HFF-Myc (cell line): ENCODE measurements at places on chromosomes 16 and 17.

DNA sequence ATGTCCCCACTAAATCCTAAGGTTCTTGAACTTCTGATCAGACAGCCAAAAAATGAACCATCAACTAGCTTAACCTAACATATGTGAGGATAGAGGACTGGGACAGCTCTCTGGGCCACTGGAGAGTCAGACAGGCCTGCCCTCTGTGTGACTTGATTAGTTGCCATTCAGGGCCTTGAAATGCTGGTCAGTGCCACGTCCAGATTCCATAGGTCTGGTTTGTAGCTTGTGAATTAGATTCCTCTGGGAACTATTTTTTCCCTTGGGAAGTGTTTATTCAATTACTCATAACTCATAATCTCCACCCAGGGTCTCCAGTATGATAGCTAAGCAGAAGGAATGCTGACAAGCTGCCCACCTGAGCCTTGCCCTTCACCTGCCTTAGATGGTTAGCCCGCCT is 48.2 kb downstream of the IGF2BP1 start:
- no peak for DNase-seq

GRCh38 chr17:46121165-46121764 is 72.0 kb downstream of the KANSL1 start:
- DNase-seq: no peak

- no peak for DNase-seq
Observed at GRCh38 chr17:47894498-47895346, 1.3 kb upstream of the SP2 start.

DNA sequence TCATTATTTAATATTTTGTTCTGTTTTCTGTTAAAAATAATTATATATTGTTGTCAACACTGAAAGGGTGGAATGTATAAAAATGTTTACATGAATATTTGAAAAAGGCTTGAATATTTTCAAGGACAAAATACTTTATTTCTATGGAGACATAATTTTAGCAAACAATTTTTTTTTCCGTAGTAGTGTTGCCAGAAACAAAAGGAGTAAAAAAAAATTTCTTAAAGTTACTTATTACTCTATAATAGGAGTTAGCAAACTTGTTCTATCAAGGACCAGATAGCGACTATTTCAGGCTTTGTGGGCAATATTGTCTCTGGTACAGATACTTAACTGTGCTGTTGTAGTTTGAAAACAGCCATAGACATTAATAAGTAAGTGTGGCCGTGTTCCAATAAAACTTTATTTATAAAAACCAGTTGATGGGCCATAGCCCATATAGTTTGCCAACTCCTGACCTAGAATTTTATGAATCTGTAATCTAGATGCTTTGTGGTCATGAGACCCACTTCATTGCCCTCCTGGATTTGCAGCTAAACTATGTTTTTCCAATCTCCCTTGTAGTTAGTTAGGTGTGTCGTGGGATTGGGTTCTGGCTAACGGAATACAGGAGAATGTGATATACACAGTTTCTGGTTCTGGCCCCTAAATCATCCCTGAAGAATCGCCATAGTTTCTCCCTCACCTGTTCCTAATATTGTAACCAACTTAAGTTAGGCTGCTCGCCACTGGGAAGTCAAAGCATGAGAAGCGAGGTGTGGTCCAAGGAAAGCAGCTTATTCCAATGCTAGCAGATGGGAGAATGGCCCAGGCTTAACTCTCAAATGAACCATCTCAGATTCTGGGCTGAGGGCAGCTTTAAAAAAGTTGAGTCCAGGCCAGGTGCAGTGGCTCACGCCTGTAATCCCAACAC is 153.6 kb downstream of the ABCA8 start:
- no peak for DNase-seq

DNA sequence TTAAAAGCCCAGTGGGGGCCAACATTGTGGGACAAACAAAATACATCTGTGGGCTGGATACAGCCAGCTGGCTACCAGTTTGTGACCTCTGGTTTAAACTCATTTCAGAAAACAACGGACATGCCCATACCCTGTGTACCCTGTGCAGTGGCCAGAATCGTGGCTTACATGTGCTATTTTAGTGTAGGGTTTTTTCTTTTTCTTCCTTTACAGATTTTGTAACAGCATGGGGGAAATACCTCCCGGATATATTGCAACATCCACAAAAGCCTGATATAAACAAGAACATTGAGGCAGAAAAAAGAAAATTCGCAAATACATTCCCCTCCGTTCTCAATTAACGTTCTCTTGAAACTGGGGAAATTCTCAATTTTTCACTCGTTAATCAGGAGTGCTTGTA is 7.3 kb downstream of the HS3ST4 start:
- DNase-seq: no peak

- no peak for DNase-seq
Observed at GRCh38 chr16:87057951-87058560, 259.1 kb downstream of the C16orf95 start.

- DNase-seq: no peak
Observed at GRCh38 chr17:73342541-73343167, 30.9 kb upstream of the CDC42EP4 start.

GRCh38 chr16:19118938-19119431 is 5.2 kb downstream of the ITPRIPL2 start:
- DNase-seq: no peak

DNA sequence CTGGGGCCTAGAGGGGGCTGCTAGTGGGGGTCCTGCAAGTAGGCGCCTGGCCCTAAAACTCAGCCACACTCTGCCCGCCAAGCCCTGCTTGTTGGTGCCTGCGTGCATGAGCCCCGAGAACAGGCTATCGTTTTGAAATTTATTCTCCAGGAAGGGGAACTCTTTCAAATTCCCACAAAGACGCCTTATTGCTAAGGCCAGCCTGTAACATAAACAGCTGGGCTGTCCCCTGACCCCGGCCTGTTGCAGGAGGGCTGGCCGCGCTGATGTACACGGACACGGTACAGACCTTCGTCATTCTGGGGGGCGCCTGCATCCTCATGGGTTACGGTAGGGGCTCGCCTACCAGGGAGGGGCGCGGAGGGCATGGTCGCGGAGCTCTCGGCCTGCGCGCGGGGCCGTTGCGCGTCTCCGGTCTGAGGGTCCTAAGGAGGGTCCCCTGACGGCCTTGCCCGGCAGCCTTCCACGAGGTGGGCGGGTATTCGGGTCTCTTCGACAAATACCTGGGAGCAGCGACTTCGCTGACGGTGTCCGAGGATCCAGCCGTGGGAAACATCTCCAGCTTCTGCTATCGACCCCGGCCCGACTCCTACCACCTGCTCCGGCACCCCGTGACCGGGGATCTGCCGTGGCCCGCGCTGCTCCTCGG is 4.3 kb downstream of the SLC5A2 start:
- no peak for DNase-seq

DNA sequence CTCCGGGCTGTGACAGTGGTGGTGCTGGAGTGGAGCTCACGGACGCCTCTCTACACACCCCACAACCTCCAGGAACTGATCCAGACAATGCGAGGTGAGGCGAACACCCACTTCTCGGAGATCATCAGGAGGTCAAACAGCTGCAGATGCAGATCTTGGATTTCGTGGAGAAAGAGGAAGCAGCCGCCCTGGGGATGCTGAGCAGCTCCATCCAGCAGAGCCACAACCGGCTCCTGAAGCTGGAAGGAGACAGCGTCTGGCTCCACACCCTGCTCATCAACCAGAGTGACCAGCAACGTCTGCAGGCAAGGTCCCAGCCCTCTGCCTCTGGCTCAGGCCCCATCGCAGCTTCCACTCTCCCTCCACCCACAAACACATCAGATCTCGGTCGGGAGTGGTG is 13.2 kb upstream of the SLC16A5 start:
- no peak for DNase-seq

GRCh38 chr17:41029633-41030245 is at the start of gene KRTAP1-4:
TSS of gene KRTAP1-4 (minus strand) at chr17:41030195. CDS start at chr17:41030078, 117 bp downstream.
- no peak for DNase-seq

DNA sequence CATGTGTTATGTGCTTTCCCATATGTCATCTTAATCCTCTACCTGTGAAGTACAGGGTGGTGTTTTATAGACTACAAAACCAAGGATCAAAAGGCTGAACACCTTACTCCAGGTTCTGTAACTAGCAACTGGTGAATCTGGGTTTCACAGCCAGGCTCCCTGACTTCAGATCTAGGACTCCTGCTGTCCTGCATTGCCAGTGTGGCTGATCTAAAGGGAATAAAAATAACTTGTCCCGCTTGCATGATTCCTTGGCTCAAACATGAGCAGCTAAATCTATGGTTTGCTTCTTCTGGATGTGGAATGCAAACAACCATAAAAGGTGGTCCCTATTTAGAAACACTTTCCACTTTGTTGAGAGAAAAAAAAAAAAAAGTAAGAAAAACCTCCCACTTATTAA is 3.7 kb upstream of the VWA3A start:
- DNase-seq: no peak

- DNase-seq: no peak
Observed at GRCh38 chr17:68035131-68035522, 408 bp upstream of the KPNA2 start.

- peak; percentile 82 for DNase-seq
Observed at GRCh38 chr17:12386225-12386624, 279.5 kb upstream of the MYOCD start.

GRCh38 chr16:46482895-46483294 is 138.3 kb downstream of the SHCBP1 start:
- DNase-seq: no peak

DNA sequence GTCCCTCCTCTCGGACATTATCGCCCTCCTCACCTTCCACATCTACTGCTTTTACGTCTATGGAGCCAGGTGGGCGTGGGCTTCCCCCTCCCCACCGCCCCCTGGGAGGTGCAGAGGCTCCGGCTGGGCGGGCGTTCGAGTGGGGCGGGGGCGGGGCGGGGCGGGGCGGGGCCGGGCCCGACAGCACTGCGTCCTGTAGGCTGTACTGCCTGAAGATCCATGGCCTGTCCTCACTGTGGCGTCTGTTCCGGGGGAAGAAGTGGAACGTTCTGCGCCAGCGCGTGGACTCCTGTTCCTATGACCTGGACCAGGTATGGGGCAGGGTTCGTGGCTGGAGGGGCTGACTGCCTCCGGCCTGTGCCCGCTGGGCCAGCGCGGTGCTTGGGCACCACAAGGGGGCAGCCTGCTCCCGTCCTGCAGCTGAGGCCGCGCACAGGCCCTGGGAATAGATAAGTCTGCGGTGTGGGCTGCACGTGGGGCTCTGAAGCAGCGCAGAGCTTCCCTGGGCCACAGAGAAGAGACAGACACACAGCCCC is 9.2 kb downstream of the PIGQ start:
- no peak for DNase-seq

- no peak for DNase-seq
Observed at GRCh38 chr17:21193031-21193430, 20.9 kb downstream of the TMEM11 start.

DNA sequence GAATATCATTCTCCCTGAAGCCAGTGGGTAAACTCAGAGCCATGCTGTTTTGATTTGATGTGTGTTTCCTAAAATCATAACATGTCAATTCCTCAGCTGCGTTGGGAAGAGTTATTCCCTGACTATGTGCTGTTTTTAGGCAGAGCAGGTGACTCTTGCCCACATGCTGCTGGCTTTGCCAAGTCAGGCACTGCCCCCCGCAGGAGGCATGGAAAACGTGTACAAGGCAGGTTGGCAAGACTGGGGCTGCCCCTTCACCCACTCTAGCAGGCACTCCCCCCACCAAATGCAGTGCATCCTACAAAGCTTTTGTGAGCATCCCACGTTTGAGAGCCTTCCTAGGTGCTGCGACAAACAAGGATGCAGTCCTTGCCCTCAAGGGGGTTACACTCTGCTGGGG is 38.3 kb upstream of the NAT9 start:
- DNase-seq: no peak

DNA sequence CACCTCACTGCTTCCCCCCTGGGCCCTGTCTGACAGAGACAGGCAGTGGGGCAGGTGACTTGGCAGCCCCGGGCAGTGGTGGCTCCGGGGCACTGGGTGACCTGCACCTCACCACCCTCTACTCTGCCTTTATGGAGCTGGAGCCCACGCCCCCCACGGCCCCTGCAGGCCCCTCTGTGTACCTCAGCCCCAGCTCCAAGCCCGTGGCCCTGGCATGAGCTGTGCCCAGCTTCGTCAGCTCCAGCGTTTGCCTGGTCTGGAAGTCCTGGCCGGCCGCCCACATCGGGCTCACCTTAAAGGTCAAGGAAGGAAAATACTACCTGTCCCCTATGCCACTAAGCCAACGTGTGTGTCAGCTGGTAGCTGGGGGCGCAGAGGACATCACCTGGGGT is 15.2 kb downstream of the UNC119 start:
- DNase-seq: no peak

DNA sequence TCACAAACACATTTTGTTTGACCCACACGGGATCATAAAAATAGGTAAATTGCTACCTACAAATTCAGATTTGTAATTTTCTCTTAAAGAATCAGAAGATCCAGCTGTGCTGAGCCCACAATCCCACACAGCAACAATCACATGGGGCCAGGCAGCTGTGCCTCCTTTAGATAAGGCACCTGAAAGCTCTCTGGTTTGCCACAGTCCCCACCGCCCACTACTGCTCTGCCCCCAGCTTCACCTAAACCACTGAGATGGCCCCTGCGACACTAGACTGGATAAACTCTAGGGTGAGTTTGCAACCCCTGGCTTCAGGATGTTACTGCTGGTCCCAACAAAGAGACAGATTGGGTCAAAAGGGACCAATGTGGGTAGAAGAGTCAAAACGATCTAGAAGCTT is 96.8 kb downstream of the GSG1L start:
- DNase-seq: no peak

- no peak for DNase-seq
Observed at GRCh38 chr17:29386760-29387159, 3.4 kb upstream of the TAOK1 start.

GRCh38 chr17:8862213-8863056 is 5.0 kb downstream of the PIK3R6 start:
- no peak for DNase-seq

DNA sequence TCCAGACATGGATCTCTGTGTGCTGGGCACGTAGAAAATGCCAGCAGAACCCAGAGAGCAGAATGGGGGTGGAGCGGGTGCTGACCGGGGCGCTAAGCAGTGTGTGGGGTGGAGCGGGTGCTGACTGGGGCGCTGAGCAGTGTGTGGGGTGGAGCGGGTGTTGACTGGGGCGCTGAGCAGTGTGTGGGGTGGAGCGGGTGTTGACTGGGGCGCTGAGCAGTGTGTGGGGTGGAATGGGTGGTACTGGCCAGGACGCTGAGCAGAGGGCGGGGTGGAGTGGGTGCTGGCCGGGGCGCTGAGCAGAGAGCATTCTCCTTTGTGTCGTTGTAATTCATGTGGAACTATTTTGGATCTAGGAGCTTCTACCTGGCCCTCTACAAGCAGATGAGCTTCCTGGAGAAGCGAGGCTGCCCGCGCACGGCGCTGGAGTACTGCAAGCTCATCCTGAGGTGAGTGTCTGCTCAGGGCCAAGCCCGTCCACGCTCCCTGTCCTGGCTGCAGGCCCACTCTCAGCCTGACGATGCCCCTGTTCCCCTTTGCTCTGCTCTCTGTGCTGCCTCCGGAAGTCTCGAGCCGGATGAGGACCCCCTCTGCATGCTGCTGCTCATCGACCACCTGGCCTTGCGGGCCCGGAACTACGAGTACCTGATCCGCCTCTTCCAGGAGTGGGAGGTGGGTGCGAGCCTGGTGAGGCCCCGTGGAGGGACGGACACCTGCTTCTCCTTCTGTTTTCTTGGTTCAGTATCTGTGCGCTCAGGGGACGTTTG is 20.3 kb upstream of the MC1R start:
- DNase-seq: no peak

- DNase-seq: no peak
Observed at GRCh38 chr17:10871914-10872313, 34.0 kb upstream of the PIRT start.

- no peak for DNase-seq
Observed at GRCh38 chr16:4316864-4317531, 1.1 kb downstream of the GLIS2 start.

- DNase-seq: no peak
Observed at GRCh38 chr17:50963139-50963538, 97.0 kb upstream of the TOB1 start.
